Activated T-helper 1 cell treated with anti-CD3 and anti-CD28 coated beads, Interleukin-12 subunit alpha, Interleukin-12 subunit beta, Interleukin-2, Interleukin-4 antibody, amounts not matched to agents 30 ng/mL and 10 ng/mL and 1 ng/mL, durations not matched to agents 14 hours and 24 hours and 36 hours (primary cell): ENCODE measurements at places on chromosomes 12 and 14. TPM values are rescaled to one million over a fixed set of nuclear protein-coding genes. Genes with fewer than 3 reads are reported as not detected.
A peak's percentile ranks its signal among the peaks of the same experiment; 100 is the strongest.

Gene HOXC13
- not detected in 2 replicates for total RNA-seq

Gene SYNE3
- total RNA-seq, result 42.6 and 44.1 TPM in 2 replicates

- no peak for DNase-seq
Measured at GRCh38 chr12:131900397-131900796, 6.0 kb downstream of the ULK1 start.

- DNase-seq, result no peak
Measured at GRCh38 chr12:28089338-28089737, 100.9 kb upstream of the CCDC91 start.

DNA sequence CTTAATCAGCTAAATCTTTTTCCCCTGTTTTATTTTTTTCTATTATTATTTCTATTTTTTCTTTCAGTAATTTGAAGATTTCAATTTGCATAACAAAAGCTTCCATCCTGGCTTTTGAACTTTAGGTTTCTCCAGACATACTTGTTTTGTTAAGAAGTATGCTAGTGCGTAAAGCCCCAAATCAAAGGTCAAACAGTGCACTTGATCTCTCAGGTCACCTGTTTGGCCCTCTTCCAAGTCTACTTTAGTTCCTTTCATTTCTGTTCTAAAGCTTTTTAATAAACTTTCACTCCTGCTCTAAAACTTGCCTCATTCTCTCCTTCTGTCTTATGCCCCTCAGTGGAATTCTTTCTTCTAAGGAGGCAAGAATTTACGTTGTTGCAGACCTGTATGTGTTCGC, 54.6 kb upstream of the ATXN7L3B start:
- DNase-seq, result no peak

- DNase-seq, result no peak
Measured at GRCh38 chr14:74348241-74348734, at the start of gene VRTN. TSS of gene VRTN (plus strand) at chr14:74348471. CDS start at chr14:74356784, 8,313 bp downstream.

DNA sequence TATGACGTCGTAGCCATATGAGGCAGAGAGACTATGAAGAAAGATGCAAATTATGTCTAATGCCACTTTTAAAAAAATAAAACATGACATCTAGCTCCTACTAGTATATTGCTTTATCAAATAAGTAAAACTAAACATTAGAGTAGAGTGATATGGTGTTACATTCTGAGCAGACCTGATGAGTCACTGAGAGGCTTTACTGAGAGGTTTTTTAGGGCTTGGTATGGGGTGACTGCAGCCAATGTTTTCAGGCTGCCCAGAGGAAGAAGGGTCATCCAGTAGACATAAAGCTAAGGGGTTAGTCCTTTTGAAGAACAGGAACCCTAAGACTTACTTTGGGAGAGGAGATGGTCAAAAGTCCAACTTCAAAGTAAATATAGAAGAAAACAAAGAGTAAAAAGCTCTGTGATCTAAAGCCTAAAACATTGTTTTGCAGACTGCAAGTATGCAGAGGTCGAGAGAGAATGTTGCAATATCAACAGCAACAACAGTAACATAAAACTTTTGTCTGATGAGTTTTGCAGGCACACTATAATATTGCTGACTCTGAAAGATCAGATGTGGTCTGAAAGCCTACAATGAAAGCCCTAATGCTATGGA, 774.7 kb downstream of the TMTC2 start:
- DNase-seq, result no peak

DNA sequence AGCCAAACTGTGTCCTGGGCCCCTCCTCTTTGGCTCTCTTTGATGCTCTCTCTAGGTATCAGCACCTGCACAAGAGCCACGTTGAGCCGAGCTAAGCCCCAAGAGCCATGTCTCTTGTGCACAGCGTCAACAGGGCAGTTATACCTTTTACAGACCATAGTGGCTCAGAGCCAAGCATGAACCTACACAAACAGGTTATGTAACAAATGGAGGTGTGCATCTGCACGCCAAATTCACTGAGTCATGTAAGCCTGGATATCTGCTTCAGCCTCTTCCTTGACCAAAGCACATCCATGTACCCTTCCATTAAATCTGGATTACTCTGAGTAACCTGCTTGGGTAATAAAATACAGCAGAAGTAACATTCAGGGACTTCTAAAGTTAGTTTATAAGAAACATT, 509.7 kb downstream of the NAV3 start:
- DNase-seq, result no peak

GRCh38 chr12:4191149-4191548, 82.4 kb upstream of the CCND2 start:
- no peak for DNase-seq

- peak; percentile 78 for DNase-seq
Measured at GRCh38 chr14:99261912-99262787, 9.8 kb downstream of the BCL11B start.

DNA sequence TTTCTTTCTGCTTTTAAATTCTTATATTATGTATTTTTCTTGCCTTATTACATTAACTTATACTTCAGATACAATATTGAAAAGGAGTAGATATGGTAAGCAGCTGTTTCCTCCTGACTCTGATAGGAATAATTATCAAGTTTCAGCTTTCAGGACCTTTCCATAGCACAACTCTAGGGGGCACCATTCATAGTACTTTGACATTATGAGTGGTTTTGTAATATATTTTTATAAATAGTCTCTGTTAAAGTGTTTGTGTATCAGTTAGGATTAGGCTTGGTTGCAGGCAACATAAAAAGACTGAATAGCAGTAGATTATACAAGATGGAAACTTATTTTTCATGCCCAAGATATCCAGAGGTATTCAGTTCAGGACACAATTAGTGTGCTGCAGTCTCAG, 27.9 kb upstream of the PARP11 start:
- no peak for DNase-seq

- no peak for DNase-seq
Measured at GRCh38 chr14:23571701-23572523, 4.3 kb upstream of the AP1G2 start.

DNA sequence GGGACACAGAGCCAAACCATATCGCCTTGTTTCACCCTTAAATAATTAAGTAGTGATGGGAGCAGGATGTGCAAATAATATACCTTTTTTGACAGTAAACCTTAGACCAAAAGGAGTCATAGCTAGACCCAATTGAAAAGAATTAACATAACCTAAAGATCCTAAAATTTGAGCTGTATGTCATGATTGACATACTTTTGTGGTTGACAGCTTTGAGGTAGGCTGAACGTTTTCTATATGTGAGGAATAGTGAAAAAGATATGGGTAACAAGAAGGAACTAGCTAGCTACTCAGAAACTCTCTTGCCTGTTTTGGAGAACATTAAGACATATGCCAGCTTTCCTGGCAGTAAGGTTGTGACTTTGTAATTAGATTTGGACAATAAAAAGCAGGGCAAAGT, 320.6 kb downstream of the KCNC2 start:
- DNase-seq, result no peak

DNA sequence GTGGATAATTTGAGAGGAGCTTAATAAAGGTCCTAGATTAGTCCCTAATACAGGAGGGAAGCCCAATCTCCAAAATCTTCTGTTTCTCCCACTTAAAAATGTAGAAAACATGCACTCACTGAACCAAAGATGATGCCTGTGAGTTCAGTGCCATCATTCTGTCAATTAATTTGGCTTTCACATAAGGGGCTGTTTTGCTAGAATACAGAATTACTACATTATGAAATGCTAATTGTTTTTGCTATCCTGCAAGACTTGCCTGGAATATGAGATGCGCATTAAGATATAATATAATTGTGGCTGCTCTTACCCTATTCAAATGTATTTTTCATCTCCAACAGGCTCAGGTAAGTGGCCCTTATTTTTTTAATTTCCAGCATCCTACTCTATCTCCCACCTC, 111.7 kb downstream of the SEC23A start:
- no peak for DNase-seq
